ENCODE measurements at places on chromosomes 7 and 10. TPM values are rescaled to one million over a fixed set of nuclear protein-coding genes. Genes with fewer than 3 reads are reported as not detected.
A peak's percentile ranks its signal among the peaks of the same experiment; 100 is the strongest.

- DNase-seq: no peak
Measured at GRCh38 chr7:16412274-16413254, 8.8 kb downstream of the CRPPA start.

GRCh38 chr7:106723398-106723797 lies 62.4 kb upstream of the CCDC71L start:
- no peak for DNase-seq

DNA sequence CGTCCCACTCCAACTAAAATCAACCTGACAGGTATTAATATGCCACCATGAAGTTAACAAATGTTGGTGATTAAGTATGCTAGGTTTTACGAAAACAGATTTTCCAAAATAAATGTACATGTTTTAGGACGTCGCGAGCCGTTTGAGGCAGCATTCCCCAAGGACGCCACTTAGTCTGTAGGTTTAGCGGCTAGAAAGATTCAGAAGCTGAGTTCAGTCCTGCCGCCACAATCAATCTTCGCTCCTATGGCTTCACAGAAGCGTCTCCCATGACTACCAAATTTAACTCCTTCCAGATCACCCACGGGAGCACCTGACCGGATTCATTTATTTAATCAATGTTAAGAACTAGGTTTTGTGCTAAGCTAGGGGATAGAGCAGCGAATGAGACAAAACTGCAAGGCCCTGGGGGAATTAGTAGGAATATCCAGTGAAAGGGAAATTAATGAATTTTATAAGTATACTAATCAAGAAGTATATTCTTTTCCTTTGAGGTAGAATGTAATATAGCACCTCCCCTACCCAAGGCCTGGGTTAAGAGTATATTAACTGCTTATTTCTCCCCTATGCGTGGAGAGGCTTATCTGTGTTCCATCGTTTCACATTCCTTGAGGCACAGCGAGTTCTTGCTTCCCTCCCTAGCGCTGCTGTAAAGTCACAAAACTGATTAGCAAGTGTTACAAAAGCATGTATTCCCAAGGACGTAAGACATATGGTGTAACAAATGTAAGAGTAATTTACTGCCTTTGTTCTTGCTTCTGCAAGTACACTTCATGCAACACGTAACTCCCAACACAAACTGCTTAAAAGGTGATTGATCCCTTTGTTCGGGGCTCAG lies 994 bp upstream of the CYP51A1 start:
- DNase-seq: peak; percentile 25

DNA sequence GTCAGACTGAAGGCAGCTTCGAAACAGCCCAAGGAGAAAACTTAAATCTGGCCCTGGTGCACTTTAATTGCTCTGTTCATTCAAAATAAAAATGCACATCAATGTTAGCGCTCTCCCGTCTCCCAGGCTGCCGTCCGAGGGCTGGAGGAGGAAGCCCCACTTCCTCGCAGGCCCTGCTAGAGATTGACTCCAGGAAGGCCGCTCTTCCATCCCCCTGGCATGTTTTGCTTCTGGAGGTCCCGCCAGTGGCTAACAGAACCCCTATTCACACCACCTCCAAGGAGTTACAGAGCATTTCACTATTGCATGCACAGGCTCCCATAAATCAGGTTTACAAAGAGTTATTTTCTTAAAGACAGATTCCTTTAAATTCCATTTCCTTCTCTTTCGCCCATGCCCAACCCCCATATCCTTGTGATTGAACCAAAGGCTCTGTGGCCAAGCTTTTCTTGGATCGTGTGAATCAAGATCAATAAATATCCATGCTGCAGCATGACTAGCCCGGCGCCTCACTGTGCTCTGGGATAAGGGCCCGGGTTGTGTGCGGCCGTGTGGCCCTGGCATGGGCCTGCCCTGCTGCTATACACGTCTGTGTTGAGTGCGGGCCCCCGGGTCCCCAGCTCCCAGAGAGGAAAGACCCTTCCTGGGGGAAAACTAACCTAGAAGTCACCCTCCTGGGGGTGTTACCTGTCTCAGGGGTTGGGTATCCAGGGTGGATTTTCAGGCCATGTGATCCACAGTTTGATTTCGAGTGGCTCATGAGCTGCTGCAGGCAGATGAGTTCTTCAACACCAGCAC lies 118.7 kb upstream of the GDF10 start:
- DNase-seq: no peak

The PRKCQ gene
- 1.9 TPM for total RNA-seq
